ENCODE measurements at places on chromosomes 5 and 9.

GRCh38 chr5:174204535-174205313 lies 159.2 kb downstream of the NSG2 start:
- DNase-seq, result no peak

DNA sequence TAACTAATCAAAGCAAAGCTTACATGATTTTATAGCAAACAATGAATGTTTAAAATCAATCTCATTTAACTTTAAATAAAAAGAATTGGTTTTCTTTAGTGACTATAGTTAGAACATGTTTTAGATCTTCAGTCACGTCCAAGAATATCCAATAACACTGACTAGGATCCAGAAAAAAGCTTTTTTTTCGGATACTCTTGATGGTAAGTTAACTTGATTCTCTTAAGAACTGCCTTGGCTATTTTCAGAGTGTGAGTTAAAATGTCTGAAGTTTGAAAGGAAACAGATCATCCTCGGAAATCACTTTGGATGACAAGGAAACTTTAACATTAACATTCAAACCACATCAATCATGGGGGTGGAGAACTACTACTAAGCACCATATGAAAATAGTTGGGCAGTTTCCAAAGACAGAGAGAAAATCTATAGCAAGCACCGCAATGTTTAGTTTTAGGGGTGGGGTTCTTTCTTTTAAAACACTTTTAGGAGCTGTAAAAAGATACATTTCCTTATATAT lies 83.7 kb upstream of the SLC27A6 start:
- DNase-seq, result no peak

GRCh38 chr5:142023836-142024235 lies 11.0 kb upstream of the GNPDA1 start:
- no peak for DNase-seq

DNA sequence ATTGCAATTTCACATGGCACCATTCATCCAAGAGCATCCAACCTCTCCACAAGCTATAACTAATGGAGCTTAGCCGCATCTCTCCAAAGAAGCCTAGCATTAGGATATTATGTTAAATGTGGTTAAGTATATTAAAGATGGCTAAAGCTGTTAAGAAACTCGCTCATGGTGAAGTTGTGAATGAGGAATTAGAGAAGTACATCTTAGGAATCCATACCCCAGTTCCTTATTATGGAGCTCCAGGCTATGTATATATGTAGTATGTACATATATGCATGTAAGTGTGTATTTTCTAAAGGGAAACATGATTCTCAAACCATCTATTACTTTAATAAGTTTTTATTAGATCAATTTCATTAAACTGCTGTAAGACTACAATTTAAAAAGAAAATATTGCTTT lies 26.4 kb downstream of the LURAP1L start:
- DNase-seq, result no peak

- DNase-seq, result no peak
These were observed 416.9 kb upstream of the IRX4 start for GRCh38 chr5:2299388-2300220.

- DNase-seq, result no peak
These were observed 82.8 kb downstream of the SLC1A3 start for GRCh38 chr5:36689225-36689624.

- no peak for DNase-seq
These were observed 901.9 kb upstream of the WWC1 start for GRCh38 chr5:167389537-167389936.

DNA sequence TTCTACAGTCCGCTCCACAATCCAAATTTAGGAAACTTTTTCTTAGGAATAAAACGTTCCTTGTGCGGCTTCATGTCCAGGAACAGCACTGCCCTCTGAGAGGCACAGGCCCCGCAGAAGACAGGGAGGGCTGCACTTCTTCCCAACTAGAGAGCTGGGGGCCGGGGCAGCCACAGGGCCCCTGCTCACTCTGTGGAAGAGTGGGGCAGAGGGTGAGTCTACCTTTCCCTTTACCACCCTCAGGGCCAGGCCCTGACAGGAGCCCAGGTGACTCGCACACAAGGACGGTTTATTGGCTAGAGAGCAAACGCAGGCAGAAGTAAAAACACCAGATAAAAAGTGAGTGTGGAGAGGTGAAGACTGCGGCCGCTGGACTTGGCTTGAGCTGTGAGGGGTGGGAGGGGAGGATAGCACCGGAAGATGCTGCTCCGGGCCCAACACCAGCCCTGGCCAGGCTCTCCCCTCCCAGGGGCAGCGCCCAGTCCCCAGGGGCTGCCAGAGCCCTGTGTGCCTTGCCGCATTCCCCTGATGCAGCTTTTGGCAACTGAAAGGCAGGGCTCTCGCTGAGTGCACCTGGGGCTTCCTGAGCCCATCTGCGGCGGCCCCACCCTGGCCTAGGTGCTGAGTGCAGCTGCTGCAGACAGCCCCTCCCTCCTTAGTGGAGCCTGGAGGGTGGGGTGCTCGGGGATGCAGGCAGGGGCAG lies 20.2 kb downstream of the SH3GLB2 start:
- no peak for DNase-seq

DNA sequence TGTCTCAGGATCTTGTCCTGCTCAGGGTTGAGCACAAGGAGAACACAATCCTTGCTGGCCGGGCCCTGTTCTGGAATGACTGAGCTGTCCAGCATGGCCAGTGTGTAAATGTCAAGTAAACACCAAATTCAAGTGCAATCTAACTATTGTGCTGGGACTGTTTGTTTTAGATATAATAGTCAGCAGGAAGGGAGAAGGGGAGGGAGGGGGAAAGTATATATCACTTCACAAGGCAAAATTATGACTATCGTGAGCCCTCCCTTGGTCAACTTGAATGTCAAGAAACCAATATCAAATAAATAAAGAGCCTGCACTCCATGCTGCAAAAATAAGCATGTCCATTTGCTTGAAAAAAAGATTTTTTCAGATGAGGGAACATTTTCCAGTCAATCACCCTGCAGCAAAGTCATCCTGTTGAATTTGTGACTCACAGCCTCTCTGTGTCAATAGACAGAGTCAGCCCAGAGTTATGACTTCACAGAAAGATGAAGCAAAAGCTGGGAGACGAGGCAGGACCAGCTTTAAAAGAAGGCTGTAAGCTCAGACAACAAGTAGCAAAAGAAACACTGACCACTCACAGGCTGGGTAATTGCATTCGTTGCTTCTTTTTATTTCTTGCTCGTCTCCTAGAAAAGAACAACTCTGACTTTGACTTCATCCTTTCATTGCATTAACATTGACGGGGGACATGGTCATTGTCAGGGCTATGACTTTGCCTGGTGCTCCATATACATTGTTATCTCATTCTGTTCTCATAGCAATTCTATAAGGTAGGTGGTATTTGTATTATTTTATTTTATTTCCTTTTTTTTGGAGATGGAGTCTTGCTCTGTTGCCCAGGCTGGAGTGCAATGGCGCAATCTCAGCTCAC lies 15.3 kb upstream of the KLF4 start:
- no peak for DNase-seq

DNA sequence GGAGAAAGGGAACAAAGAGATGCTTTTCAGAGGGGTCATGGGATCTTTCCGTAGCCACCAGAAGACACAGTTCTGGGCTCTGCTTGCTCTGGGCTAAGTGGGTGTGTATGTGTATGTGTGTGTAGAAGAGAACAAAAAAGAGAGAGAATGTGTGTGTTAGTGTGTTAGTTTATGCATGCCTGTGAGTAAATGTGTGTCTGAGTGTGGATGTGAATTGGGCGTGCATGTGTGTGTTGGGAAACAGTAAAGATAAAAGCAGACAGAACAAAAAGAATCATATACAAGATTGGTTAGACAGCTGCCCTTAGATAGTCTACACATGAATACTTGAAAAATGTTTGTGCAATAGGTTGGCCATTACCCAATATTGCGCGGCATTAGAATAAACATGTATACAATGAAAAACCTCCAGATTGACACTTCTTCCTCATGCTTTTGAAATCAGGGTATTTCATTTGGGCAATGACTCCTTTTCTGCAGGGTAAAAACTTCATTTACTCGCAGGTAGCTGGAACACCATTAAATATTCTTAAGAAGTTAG lies 36.5 kb upstream of the HSPA9 start:
- DNase-seq, result no peak

DNA sequence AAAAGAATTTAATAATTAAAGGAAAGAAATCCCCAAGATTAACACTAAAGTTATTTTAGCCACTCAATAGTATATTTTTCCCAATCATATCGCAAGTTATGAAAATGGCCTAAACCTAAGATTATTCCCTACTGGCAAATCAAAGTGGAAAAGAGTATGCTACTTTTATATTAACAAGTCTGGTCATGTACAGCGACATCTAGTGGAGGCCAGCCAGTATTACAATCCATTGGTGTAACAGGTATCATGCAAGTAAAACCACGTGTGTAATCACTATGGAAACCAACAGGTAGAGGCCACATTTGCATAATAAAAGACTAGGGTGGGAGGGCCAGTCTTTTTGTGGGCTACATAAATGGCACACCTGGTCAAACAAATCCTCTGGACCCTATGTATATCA lies 976.4 kb upstream of the CDH9 start:
- no peak for DNase-seq

DNA sequence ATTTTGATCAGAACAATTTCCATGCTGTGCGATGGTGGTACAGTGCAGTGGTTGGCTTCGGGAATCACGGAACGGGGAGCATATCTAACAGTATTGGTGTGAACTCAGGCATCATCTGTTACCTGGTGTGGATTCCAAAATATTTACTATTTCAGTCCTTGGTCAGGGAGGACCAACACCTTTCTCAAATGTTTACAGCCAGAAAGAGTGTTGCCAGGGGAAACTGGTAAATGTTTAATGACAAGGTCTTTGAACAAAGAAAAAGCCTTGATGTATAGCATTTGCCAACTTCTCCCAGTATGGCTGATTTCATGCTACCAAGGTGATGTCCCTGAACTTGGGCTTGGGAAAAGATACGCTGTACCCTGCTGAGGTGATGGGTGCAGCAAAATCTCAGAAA lies 145.6 kb upstream of the POC5 start:
- DNase-seq, result no peak

GRCh38 chr9:126401107-126401506 lies 74.5 kb downstream of the MVB12B start:
- DNase-seq, result no peak

- DNase-seq, result no peak
These were observed 93.4 kb upstream of the SLC30A5 start for GRCh38 chr5:69000216-69000919.

DNA sequence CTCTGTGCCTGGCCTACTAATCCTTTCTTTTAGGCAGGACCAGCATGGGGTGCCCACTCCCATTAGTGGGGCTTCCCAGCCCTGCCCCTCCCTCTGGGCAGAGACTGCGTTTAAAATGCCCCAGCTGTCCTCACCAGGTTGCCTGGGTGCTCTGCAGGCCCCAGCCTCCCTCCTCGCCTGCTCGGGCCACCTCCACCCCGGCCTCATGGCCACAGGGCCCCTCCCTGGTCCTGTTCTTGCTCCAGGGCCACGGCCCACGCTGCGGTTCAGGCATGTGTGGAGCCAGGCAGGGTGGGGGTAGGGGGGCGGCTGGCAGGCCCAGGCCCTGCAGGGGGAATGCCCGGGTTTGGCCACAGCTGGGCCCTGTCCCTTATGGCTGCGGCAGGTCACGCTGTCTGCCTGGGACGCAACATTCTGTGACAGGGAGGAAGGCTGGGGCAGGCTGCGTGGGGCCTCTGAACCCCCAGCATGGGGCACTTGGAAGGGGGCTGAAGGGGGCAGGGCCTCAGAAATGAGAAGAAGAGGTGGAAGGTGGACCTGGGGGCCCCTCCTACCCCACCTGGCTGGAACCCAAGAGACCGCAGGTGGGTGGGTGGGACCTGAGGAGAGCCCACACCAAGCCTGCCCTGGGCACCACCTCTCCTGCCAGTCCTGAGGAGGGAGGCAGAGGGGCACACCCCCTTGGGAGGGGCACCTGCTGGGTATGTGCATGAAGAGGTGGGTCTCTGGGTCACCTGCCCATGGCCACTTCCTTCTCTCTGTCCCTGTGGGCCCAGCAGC lies at the start of gene LCN12:
LCN12 (plus strand) TSS at position 733 of the 780 bp plus-strand sequence. CDS start 55 bp downstream, outside the sequence.
- DNase-seq, result no peak

DNA sequence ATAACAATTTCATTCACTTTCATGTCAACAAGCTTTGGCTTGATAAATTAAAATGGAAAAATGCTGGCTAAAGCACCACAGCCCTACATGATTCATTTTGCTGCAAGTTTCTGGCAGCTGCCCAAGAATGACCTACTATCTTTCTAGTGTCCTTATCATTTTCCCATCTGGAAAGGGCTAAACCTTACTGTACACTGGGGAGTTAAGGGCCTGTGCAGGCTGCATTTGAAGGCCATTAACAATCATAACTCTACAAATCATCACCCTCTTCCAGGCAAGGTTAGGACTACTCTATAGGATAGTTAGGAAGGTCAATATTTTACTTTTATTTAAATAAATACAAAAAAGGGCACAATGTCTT lies 579.7 kb upstream of the ZNF608 start:
- DNase-seq, result no peak

DNA sequence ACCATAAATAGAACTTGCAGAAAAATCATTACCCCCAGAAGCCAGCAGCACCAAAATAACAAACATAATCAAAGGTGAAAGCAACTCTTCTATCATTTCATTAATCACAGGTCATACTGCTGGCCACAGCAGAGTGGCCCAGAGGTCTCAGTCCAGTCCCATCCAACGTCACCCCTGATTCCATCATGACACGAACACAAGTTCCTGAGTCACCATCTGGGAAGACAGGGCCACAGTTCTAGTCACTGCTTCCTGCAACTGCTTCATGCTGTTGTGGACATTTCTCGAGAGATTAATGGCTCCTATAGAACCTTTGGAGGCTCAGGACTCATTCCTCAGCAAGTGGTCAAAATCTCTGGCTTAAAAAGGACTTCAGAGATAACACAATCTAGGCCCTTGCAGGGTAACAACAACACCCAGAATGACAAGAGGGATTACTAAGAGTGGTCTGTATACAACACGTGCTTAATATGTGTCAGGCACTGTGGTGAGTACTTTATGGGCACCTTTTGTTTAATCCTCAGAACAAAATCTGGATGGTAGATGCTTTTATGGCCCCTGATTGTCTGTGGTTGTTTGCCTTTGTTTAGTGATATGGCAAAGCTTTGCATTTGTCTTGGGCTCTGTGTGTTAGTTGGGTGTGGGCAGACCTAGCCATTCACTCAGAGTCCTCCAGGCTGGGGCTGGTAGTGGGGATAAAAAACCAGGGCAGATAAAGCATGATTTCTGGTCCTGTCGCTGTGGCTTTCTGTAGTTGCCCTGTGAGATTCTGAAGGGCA lies 184.3 kb downstream of the DAB2IP start:
- DNase-seq, result no peak
